ENCODE measurements at places on chromosomes 7 and 10.
A peak's percentile ranks its signal among the peaks of the same experiment; 100 is the strongest.

DNA sequence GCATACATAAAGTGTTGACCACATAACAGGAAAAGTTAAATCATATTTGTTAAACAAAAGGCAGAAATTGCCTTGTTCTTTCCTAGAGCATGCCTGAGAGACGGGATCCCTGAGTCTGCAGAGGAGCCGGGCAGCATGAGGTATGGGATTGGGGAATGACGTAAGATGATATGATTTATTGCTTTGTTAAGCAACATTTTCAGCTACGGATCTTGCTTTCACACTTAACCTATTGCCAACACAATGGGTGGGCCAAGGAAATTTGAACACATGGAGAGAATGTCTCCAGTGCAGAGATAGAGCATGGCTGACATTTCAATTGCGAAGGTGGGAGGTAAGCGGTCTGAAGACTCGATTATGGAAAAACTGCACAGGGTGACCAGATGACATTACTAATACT, 76.7 kb downstream of the EMX2 start:
- no peak for DNase-seq

- no peak for DNase-seq
These were observed 86.8 kb downstream of the NOD1 start for GRCh38 chr7:30391806-30392205.

DNA sequence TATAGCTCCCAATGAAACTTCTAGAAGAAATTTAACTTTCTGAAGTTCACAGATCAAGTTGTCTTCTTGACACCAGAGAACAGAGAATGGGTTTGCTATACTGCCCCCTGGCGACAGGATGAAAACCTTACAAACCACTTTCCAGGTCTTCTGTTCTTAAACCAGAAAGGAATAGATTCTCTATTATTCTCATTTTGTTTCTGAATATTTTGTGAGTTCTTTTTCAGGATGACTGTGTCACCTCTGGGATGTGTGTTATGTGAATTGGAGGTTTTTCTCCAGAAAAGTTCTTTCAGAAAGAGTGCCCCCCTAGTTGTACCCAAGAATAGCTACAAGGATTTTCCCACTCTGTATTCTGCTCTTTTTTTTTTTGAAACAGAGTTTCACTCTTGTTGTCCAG, 6.3 kb downstream of the IFT22 start:
- no peak for DNase-seq

- DNase-seq: no peak
These were observed 83.7 kb upstream of the DUSP5 start for GRCh38 chr10:110413903-110414547.

GRCh38 chr10:112753961-112754411, 196.1 kb upstream of the TCF7L2 start:
- peak; percentile 16 for DNase-seq

DNA sequence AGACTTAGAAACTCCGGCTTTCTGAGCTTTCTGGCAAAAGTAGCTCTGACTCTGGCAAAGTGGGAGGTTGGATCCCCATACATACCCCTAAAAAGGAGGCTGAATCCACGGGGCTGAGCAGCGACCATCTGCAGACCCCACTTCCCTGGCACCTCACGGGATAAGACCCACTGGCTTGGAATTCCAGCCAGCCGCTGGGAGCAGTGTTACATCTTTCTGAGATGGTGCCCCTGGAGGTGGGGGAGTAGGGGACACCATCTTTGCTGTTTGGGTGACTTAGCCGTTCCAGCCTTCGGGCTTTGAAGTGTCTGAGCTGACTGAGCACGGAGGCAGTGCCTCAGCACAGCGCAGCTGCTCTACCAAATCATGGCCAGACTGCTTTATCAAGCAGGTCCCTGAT, 45.0 kb upstream of the GRM3 start:
- DNase-seq: no peak

DNA sequence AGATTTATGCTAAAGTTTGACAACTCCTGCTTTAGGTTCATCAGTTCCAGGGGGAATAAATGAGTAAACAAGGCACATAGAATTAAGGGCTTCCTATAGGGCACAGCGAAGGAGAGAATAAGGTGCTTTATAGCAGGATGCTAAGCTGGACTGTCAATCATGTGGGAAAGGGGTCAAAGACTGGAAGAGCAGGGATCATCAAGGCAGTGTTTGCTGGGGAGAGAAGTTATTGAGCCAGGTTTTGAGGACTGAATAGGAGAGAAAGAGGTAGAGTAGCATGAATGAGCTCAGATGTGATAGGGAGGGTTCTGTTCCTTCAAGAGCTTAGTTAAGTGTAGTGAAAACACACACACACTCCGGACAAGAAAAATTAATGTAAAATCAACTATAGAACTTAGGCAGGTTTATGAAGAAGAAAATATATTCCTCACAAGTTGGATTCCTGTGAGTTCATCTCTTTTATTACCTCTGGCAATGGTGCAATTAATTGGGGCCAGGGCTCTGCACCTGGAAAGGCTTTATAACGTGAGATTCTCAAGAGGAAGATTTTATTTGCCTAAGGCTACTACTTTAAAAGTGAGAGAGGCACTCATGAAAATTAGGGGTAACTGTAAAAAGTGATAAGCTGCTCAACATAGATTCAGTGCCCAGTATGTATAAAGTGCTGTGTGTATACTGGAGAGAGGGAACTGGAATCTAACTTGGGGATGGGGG, 222.4 kb downstream of the AUTS2 start:
- no peak for DNase-seq

DNA sequence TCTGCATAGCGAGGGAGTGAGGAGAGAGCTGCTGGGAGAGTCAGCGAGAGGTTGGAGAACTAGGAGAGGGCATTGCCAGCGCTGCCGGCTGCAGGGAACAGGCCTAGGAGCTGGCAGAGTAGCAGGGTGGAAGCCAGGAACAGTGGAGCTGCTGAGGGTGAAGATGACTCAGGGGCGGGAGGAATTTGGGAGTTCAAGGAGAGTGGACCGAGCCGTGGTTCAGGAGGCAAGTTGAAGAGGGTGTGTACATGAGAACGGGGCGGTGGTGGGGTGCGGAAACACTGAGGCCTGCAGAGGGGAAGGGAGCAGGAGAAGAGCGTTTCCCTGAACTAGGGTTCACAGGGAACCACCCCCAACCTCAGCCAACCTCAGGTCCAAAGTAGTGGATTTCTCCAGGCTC, 31.5 kb downstream of the HIF1AN start:
- no peak for DNase-seq

GRCh38 chr10:96270571-96270970, 798 bp downstream of the BLNK start:
- DNase-seq: no peak

GRCh38 chr10:103491729-103492364, 1.7 kb upstream of the NEURL1 start:
- DNase-seq: peak; percentile 84

DNA sequence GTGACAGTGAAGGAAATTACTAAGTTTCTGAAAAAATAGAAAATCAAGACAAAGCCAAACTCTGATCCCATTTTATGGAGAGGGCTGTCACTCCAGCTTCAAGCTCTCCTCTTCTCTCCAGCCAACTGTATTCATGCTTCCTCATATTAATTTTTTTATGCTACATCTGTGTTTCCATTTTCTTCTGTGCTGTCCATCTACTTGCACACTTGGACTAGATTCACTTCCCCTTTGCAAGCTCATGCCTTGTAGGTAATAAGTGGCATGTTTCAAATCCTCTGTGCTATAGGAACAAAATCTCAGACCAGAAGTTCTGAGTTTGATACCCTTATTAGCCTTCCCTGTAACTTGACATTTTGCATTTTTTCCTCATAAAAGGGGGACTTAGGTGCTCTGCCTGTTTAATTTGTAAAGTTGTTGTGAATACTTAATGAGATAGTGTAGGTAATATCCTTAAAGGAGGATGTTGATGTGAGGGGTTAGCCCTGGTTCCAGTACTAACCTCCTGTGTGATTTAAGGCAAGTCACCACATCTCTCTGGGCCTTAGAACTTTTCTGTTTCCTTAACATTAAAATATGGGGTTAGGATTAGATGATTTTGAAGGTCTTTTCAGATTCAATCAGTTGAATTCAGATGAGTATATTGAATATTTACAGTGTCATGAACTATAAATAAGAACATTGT, 358.8 kb downstream of the BBS9 start:
- no peak for DNase-seq

- DNase-seq: no peak
These were observed 181.7 kb downstream of the ST7 start for GRCh38 chr7:117134889-117135552.

GRCh38 chr7:149225106-149225505, 14.3 kb upstream of the ZNF212 start:
- DNase-seq: no peak

GRCh38 chr7:114508086-114508485, 93.5 kb downstream of the FOXP2 start:
- no peak for DNase-seq

DNA sequence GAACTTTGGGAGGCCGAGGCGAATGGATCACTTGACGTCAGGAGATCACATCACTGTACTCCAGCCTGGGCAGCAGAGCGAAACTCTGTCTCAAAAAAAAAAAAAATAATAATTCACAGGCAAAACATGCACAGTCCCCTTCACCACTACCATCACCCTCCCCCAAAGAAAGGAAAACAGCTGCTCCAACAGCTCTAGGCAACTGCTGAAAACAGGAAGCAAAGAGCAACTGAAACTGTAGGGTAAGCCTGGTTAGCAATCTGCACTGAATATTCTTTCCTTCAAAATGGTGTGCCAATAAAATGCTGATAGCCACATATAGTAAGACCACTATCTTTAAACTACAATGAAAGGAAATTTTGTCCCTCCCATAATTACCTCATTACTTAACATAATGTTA, 11.8 kb downstream of the NT5C2 start:
- DNase-seq: no peak

DNA sequence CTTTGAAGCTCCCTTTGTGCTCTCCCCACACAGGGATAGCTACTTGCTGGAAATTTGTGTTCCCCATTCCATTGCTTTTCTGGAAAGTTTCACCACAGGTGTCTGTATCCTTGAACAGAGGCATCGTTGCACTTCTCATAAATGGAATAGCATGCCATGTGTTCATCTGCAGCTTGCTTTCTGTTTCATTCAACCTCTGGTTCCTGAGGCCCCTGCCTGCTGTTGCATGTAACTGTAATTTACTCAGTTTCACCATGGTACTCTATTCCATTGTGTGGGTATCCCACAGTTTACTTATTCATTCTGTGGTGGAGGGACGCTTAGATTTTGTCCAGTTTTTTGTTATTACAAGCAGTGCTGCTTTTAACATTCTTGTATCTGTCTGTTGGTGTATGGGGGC, 32.0 kb downstream of the EEPD1 start:
- DNase-seq: no peak

- DNase-seq: no peak
These were observed 23.4 kb upstream of the NME8 start for GRCh38 chr7:37825038-37825437.

- no peak for DNase-seq
These were observed 35.3 kb downstream of the DIP2C start for GRCh38 chr10:653991-654646.

DNA sequence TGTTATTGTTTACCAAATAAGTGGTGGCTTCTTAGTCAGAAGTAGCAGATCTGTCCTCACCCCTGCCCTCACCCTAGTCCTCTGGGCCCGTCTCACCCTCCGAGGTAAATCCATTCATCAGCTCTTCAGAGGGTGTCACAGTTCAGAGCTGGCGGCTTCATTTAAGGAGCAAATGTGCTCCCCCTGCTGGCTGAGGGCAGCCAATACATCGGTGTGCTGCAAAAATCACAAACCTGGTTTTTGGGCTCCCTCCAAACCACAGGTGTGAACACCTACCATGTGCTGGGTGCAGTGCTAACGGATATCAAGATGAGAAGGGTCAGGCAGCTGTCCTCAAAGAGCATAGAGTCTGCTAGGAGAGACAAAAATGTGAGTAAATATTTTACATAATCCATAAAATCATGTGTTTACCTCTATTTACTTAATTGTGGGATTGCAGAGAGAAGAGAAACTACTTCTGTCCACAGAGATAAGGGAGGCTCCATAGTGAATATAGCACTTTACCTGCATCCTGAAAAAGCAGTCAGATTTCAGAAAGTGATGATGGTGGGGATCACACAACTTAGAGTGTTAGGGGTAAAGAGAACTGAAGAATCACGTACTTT, 15.5 kb upstream of the CRTAC1 start:
- DNase-seq: peak; percentile 53

DNA sequence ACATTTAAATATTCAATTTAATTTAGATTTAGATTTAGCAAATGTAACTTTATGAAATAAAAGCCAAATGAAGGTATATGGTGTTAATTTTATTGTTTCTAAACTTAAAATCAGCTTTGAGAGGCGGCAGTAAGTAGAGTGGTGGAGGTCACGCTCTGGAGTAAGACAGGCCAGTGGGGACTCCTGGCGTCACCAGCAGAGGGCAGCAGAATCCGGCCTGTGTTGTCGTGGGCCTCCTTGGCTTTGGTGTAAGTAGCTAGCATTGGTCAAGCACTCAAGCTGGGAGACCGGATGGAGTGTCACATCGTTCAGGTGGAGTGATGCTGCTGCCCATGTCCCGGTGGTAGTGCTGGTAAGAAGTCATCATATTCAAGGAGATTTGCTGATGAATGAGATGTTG, 98.7 kb upstream of the DNAJB6 start:
- no peak for DNase-seq

- DNase-seq: peak; percentile 11
These were observed 145.5 kb upstream of the CELF2 start for GRCh38 chr10:10872035-10872673.

DNA sequence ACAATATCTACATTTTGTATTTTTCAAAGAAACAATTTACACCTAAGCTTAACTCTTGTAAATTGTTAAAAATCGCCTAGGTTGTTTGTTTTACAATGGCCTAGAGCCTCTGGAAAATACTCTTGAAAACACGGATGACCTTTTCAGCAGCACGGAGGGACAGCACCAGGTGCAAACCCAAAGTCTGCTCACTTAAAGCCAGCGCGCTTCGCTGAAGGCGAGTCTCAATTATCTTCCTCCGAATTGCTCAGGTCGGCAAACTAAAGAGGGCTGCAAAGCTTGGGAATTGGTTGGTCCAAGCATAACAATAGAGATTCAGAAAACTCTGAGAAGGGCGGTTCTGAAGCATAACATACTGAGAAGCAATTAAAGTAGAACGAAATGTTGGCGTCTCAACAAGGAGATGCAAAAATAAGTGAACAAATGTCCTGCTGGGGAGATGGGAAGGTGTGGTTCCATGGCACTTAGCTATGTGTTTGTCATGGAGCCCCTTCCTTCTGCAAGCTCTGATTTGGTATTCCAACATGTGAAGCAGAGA, 139.9 kb upstream of the PITRM1 start:
- DNase-seq: no peak

- DNase-seq: no peak
These were observed 249.1 kb upstream of the YAE1 start for GRCh38 chr7:39317107-39317506.

All from mammary epithelial cell (primary cell).